ENCODE measurements at places on chromosomes 5 and 9.

DNA sequence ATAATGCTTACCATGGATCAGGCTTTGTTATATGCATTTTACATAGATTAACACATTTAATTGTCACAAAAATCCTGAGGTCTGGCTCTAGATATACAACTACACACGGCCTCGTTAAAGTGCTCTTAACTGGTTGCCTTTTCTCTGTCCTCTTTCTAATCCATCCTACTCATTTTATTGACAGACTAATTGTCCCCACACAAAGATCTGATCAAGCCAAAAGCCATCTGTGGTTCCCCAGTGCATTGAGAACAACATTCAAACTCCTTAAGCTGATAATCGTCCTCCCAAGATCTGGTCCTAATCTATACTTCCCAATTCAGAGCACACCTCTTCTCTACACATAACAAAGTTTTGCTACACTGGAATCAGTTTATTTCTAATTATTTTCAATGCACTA lies 23.9 kb upstream of the PPP2R2B start:
- no peak for DNase-seq

DNA sequence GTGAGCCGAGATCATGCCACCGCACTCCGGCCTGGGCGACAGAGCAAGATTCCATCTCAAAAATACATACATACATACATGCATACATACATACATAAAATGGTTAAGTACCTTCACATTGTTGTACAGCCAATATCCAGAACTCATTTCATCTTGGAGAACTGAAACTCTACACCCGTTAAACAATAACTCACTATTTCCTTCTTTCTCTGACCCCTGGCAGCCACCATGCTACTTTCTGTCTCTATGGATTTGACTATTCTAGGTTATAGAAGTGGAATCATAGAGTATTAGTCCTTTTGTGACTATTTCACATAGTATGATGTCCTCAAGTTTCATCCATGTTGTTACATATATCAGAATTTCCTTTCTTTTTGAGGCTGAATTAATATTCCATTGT lies 9.6 kb upstream of the KIF27 start:
- no peak for DNase-seq

GRCh38 chr9:37564916-37565315 lies 11.3 kb downstream of the FBXO10 start:
- DNase-seq = no peak

DNA sequence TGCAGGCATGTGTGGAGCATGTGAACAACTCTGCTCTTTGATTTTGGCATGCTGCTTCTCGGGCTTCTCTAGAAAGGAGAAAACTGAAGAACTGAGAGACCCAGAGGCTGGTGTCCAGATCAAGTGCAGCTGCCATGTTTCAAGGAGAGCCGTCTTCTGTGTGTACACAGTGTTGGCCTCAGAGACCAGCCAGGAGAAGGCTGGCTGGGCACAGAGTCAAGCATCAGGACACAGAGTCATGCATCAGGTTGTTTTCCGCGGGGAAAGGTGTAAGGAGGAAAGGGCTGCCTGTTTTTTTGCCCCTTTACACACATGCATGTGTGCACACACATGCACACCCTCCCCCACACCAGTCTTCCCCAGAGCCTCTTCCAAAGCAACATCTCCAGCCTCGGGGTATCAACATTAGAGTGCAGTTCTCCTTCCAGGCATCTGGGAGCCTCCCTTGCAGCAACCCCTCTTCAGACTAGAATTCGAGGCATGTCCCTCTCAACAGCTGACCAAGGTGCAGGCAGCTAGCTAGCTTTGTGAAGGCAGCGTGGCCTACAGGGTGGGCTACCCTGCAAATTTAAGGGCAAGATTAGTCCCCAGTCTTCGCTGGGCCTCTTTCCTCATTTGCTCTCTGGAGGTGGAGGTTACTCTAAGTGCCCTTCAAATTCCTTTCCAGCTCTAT lies 180.9 kb downstream of the AOPEP start:
- no peak for DNase-seq

GRCh38 chr5:1348986-1349245 lies 4.0 kb upstream of the CLPTM1L start:
- no peak for DNase-seq

GRCh38 chr5:119418606-119419100 lies 33.6 kb upstream of the HSD17B4 start:
- DNase-seq = no peak

DNA sequence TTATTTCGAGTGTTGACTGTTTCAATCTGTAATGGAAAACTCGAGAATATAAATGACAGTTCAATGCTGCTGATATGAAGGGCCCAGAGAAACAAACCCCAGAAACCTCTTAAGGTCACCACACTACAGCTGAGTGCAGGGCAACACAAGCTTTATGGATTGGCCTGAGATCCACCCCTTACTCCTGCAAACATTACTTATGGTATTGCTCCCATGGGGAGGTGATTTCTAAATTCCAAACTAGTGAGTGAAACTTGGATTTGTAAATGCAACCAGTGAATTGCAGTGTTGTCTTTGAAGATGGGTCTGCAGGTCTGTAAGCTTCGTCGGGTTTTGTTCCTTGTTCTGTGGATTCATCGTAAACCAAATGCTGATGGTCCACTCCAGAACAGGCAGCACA lies 85.4 kb downstream of the NTRK2 start:
- DNase-seq = no peak

DNA sequence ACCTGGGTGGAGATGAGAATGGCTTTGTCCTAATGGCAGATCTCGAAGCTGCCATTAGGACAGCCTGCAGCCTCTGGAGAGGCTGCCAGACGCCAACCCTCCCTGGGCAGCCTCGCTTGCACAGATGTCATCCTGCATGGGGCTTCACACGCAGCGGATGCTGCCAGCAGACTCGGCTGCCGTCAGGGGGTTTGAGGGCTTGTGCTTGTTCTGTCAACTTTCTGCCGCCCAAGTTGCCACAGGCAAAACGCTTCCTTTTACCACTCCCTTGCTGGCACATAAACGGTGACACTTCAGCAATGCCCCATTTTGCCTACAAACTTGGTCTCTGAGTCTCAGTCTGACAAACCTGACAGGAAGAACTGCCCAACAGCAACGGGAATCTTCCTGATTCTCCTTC lies 24.7 kb downstream of the DAP start:
- no peak for DNase-seq

DNA sequence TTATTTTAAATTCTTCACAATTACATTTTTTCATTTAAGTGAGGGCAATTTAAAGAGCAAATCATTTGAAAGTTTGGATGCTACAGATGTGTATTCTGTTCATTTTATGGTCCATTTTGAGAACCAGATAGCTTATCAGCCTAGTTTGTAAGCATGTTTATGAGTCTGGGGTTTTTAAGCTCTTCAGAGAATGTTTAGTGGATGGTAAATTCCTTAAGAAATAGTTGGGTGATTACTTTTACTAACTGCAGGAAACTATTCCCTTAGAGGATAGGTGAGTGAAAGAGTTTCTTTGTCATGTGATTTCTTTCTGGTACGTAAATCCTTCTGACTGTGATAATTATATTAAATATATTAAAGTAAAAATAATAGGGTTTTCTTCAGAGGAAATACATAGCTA lies 17.6 kb downstream of the RASGRF2 start:
- no peak for DNase-seq

DNA sequence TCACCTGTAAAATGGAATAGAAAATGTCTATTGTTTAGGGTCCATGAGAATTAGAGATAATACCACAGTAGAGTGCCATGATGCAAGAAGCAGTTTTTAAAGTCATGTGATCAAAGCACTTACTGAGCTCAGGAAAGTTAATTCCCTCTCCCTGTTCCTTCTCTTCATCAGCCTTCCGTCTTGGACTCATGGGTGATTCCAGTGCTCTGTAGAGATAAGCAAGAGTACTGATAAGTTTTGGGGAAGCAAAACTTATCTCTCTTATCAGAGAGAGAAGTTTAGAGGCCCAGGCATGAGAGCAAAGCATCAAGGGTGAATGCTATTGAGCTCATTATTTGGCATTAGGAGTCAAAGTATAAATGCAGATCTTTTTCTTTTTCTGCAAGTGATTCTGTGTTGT lies 410.1 kb downstream of the AGTPBP1 start:
- DNase-seq = no peak
